NCI-H345 (cell line): ENCODE measurements at places on chromosomes 12 and 14.

DNA sequence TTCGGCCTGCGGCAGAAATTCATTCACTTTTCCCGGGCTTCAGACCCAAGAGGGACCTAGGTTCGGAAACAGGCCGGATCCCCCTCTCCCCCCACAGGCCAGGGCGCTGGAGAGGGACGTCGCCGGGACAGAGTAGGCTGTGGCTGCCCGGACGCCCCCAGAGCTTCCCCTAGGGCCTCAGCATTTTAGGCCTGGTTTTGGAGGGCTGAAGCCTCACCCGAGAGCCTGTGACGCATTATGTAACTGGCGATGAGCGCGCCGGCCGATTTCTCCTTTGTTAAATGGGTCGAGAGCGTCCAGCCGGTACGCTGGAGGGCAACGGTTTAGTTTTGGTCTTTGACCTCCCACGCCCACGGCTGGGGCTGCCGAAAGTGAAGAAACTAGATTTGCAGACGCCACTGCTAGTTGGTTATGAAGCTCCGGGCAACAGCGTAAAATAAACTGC, 657 bp downstream of the PEBP1 start:
- no peak for DNase-seq

GRCh38 chr12:130216031-130216430, 53.8 kb downstream of the FZD10 start:
- DNase-seq: no peak

GRCh38 chr12:57736741-57737466, 1.6 kb downstream of the AGAP2 start:
- DNase-seq: no peak

DNA sequence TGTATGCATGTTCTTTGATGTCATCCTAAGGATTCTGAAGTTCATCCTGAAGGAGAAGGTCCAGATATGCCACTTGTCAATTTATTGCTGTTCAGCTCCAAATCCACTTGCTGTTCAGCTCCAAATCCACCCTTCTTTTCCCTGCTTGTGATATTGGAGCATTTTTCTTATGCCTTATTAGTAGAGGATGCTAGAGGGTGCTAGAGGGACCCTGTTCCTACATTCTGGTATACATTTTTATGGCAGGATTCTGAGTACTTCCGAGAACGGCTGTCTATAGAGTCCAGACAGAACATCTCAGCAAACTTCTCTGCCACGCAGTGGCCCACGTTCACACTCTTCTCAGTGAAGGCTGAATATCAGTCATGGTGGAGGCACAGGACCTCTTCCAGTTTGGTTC, 406.7 kb downstream of the NOVA1 start:
- DNase-seq: no peak

DNA sequence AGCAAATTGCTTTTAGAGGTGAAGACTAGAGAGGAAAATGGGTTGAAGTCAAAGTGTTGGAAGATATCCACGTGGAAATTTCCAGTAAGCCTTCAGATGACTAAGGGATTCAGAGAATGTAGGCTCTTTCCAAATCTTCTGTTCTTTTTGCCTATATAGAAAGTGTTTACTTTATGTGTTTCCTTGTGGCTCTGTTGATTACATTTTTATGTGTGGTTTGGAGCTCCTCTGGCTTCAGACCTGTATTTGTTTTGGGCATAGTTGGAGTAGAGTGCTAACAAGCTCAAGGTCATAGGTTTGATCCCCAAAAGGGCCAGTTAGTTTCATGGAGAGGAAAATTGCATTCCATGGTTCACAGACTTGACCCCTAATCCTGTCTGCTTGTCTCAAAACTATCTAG, 91.9 kb downstream of the IGF1 start:
- no peak for DNase-seq
